Caco-2 (cell line): ENCODE measurements at places on chromosomes 5 and 9. TPM values are rescaled to one million over a fixed set of nuclear protein-coding genes. Genes with fewer than 3 reads are reported as not detected.
A peak's percentile ranks its signal among the peaks of the same experiment; 100 is the strongest.

- DNase-seq, result no peak
Measured at GRCh38 chr5:14447958-14448911, 133.4 kb upstream of the OTULINL start.

DNA sequence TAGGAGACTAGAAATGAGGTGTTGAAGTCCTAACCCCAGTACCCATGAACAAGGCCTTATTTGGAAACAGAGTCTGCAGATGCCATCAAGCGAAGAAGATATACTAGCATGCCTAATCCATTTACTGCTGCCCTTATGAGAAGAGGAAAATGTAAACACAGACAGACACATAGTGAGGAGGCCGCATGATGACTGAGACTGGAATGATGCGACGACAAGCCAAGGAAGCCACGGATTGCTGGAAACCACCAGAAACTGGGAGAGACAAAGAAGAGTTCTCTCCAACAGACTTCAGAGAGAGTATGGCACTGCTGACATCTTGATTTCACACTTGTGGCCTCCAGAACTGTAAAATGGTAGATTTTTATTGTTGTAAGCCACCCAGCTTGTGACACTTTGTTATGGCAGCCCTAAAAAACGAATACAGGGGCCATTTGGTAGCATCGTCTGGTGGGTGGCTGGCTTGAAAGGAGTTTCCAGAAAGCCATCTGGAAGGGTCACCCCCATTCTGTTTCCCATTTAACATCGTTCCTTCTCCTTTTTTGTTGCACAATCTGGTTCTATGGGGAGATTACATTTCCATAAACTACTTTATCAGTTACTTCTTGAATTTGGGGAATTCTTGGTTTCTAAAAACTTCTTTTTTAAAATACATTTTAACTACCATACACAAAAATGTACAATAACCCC, 193.1 kb downstream of the HSD17B3 start:
- DNase-seq, result no peak

Gene PCA3
- not detected in 2 replicates for total RNA-seq

GRCh38 chr5:1637639-1638481, 114.1 kb upstream of the LPCAT1 start:
- DNase-seq, result no peak

DNA sequence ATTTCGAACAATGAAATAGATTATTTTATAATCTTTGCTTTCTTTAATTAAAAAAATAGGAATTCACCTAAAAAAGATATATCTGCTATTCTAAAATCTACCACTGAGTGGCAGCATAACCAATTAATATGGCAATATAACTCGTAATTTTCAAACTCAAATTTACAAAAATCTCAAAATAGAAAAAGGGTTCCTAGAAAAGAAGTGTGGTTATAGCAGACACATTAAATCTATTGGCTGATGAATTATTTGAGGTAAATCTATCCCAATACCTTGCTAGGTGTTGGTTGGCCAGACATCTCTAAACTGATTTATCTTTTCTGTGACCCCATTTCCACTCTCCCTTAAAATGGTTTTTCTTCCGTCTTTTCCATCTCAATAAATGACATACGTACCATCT, 30.2 kb upstream of the NRG2 start:
- DNase-seq, result no peak

DNA sequence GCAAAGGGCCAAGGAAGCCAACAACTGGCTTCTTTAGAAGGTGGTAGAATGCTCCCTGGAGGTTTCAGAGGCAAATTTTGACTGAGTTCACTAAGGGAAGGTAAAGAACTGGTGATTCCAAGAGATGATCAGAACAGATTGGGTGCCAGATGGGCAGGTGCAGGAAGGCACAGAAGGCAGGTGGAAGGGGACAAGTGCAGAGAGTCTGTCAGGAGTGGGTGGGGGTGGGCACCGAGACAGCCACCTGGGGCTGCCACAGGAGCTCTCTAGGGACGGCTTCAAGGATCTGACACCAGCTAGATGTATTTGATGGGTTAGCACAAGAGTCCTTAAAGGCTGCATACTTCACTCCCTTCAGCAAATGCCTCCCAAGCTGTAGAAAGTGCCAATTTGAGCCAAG, 207.3 kb downstream of the PTTG1 start:
- DNase-seq, result no peak

- DNase-seq, result no peak
Measured at GRCh38 chr5:76850543-76851145, 830 bp downstream of the S100Z start.

Gene ADGRD2
- not detected in 2 replicates for total RNA-seq

DNA sequence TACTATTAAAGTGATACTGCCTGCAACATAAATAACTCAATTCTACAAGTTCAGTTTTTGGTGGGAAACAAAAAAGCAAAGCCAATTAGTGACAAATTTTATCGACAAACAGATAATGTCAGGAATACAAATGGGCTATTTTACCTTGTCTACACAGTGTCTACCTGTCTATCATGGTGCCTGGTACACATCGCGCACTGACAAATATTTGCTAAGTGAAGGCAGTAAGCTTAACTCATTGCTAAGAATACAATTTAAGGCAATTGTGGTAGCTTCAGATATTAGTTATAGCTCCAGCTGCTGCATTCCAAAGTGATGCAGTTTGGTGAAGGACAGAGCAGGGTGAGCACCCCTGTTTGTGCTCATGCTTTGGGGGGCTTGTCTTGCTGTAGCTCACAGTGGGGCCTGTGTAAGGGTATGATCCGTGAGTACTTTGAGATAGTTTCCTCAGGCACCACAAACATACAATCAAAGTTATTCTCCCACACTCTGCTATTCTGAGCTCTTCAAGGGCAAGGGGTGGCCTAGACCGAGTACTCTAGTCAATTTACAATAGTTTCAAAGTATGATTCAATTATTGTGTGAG, 24.7 kb downstream of the ELL2 start:
- DNase-seq, result no peak

GRCh38 chr5:176646049-176646706, 1.1 kb upstream of the TSPAN17 start:
- no peak for DNase-seq

- DNase-seq, result no peak
Measured at GRCh38 chr9:134589748-134590147, 51.9 kb upstream of the COL5A1 start.

DNA sequence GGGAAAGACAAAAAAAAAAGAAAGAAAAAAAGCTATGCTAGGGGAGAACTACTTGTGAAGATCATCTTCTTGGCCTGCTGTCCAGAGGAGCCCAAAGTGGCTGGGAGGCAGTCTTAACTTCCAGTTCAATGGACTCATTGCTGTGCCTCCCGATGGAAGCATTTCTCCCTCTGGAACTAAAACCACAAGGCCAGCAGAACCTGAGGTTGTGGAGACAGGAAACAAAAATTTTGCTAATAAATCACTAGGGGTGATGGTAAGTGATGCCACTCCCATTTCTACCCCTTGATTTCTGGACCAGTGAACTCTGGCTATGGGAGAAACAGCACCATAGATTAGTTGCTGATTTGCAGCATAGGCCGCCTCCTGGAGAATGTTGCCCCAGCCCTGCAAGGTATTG, 123.4 kb upstream of the NFIL3 start:
- no peak for DNase-seq

DNA sequence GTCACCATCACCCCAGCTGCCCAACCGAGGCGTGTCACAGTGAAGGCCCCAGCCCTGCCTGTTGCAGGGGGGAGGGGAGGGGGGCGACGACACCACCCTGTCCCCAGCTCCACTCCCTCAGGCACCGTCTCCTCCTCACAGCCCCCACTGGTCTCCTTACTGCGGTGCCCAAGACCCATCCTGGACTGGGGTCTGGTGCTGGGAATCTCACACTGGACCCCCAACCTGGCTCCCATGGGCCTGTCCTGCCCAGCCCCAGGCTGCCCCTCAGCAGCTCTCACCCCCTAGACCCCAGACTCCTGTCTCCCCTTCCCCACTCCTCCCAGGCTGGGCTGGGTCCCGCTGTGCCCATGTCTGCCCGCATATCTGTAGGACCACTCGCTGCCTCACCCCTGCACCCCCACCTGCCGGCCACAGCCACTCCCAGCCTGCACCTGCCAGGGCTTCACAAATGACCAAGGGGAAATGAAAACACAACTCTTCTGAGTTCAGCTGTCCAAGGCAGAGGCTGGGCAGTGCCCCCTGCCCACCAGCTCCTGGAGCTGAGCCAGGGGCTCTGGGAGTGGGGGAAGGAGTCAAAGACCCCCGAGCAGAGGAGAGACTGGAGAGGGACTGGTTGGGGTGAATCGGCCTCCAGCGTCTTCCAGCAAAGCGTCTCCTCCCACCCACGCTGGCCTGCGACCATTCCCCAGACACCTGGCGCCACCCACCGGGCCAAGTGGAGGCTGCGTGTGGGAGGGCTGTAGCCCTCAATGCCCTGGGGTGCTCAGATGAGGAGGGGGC, 32.6 kb upstream of the EGFL7 start:
- DNase-seq, result peak; percentile 76

DNA sequence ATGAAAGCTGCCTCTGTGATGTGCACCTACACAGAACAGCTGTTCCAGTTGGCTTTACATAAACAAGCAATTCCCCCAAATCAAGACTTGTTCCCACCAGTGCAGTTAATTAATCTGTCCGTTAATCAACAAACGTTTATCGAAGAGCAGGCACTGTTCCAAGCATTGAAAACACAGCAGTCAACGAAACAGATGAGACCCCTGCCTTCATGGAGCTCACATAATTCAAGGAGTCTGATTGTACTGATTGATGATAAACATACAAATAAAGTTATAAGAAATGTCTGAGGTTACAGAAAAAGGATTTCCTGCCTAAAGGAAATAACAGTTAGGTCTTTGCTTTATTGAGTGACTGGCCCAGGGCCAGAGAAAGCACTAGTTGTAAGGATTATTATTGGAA, 26.2 kb upstream of the PCSK5 start:
- no peak for DNase-seq

GRCh38 chr5:68534131-68534940, 318.8 kb downstream of the PIK3R1 start:
- no peak for DNase-seq

DNA sequence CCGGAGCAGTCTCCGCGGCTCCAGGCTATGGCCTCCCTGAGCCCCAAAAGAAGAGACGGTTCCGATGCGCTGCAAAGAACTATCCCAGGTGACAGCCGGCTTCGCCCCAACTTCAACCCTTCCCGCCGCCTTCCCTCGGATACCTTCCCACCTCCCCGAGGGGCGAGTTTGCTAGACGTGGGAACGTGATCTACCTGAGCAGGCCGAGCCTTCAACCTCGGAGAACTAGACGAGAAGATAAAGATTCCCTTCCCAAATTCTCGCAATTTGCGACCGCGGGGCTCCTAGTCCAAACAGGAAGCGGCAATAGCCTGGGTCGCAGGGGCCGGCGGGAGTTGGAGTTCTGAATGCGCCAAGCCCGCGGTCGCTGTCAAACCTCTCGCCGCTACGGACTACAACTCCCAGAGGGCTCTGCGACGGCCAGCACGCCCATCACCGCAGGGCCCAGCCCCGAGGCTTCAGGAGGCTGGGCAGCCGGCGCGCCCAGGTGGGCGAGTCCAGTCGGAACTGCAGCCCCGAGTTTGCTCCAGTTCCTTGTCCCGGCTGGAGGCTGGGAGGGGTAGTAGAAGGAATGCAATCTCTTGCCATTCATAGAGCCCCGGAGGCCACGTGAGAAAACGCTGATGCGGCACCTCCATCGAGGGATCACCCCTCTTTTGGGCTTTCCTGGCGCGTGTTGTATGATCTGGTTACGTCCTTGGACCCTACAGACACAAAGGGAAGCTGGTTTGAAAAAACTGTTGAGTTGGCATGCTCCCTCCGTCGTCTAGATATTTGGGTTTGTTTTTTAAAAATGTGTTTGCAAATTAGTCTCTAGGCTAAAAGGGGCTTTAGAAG, at the start of gene SLC38A9:
Gene SLC38A9, minus strand, starts transcription at position 302 of the 837 bp plus-strand sequence. CDS start 14,366 bp downstream, outside the sequence.
- peak; percentile 96 for DNase-seq

DNA sequence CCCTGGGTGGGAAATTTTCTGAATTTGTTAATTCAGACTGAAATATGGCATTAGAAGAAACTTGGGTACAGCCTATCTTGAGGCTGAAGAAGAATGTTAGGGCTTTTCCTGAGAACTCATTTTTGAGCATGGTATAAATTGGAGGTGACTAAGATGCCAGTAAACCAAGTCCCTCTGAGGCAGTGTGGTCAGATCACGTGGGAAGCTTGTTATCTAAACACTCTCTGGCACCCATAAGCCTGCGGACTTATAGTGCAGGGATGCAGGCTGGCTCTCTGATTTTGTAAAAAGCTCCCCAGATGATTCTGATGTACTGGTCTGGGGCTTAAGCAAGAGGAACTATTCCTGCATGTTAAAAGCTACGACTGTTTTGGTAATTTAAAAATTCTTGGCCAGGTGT, 34.3 kb downstream of the MTMR12 start:
- DNase-seq, result no peak

Gene NTNG2
- total RNA-seq, result not detected in 2 replicates

DNA sequence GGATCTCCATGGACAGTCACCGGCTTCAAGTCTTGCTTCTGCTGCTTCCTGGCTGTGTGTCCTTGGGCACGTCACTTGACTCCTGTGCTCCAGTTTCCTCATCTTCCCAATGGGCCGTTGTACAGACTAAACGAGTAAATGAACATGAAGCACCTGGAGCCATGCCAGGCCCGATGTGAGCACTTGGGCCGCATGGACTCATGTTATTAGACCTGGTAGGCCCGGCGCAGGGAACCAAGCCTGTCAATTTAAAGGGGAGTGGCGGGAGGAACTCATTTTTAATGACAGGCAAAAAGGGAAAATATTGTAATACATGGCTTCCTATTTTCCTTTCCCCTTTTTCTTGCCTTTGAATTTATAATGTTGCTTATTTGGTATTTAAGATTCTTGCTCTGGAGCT, 47.5 kb downstream of the TENT4A start:
- no peak for DNase-seq

- DNase-seq, result no peak
Measured at GRCh38 chr5:6455571-6456200, 7.0 kb downstream of the UBE2QL1 start.

GRCh38 chr5:67620424-67621397, 424.1 kb upstream of the CD180 start:
- DNase-seq, result no peak

GRCh38 chr9:79559495-79560181, 12.1 kb upstream of the TLE4 start:
- no peak for DNase-seq

- peak; percentile 79 for DNase-seq
Measured at GRCh38 chr5:173802670-173803165, 85.4 kb upstream of the CPEB4 start.

Gene WNT8A
- not detected in 2 replicates for total RNA-seq

GRCh38 chr9:109812818-109813281, 32.9 kb downstream of the PALM2AKAP2 start:
- no peak for DNase-seq

- DNase-seq, result peak; percentile 3
Measured at GRCh38 chr5:37717613-37718431, 122.0 kb downstream of the GDNF start.

Gene DOCK8
- total RNA-seq, result 15.2 and 15.6 TPM in 2 replicates

Gene SHLD3
- 4.3 and 4.7 TPM in 2 replicates for total RNA-seq

- DNase-seq, result no peak
Measured at GRCh38 chr5:151130235-151130921, 27.2 kb downstream of the ANXA6 start.

GRCh38 chr5:95808013-95808685, 14.4 kb downstream of the GLRX start:
- DNase-seq, result no peak

GRCh38 chr5:1004461-1005248, 3.9 kb upstream of the NKD2 start:
- DNase-seq, result peak; percentile 86

Gene GRM6
- not detected in 2 replicates for total RNA-seq

- no peak for DNase-seq
Measured at GRCh38 chr5:176660530-176660859, 13.2 kb downstream of the TSPAN17 start.

Gene SLC25A51
- total RNA-seq, result 29.1 and 29.3 TPM in 2 replicates

- DNase-seq, result no peak
Measured at GRCh38 chr9:88084357-88085183, 53.7 kb downstream of the SPATA31C2 start.

GRCh38 chr5:176938472-176938871, 39.3 kb upstream of the HK3 start:
- no peak for DNase-seq

Gene OLFML2A
- total RNA-seq, result 1.1 and 1.2 TPM in 2 replicates

Gene TMEM141
- total RNA-seq, result 107 and 122 TPM in 2 replicates
